ENCODE measurements at places on chromosomes 7 and 10.
A peak's percentile ranks its signal among the peaks of the same experiment; 100 is the strongest.

DNA sequence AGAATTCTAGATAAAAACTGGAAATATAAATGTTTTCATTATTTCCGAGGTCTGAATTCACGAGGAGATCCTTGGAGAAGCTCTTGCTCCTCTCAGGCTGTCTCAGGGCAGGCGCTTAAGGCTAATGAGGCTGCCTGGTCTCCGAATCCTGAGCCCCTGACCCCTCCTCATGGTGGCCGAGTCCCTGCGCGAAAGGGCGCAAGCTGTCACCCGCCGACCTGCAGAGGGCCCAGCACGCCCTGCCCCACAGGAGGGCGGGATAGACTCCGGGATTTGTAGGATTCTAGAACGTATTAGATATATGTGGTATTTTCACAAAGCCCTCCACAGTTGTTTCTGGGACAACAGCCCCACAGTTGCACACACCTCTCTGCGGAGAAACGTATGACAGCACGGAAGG is 284.1 kb downstream of the ABCA13 start:
- no peak for DNase-seq

DNA sequence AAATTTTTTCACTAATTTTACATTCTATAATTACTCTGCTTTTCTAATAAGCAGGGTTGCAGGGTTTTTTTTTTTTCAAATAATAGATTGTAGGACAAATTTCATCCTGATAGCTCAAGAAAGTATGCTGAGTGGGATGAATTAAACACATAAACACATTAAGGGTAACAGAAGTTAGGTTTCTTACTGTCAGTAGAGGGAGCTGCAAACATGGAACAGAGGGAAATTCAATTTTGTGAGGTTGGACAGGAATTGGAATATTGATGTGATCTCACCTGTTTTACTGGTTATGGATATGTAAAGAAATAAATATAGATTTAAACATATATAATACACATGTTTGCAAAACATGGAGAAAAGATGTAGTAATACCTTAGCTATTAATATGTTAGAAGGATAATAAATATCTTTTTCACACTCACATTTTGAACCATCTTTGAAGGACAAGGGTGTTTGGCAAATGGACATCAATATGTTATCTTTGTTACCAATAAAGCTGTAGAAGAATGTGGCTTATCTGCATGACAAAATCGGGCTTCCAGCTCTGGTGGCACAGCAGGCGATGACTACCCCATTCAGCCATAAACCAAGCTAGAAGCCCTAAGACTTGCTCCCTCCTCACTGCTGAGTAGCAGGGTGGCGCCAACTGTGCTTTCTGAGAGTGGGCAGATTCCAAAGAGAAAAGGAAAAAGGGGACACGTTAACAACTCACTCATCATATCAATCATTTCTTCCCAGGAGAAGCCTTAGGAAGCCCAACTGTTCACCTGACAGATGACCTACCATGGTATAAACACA is 1257.4 kb downstream of the GATA3 start:
- DNase-seq = no peak

- DNase-seq = no peak
These were observed 511.6 kb downstream of the CALN1 start for GRCh38 chr7:71900556-71900955.

DNA sequence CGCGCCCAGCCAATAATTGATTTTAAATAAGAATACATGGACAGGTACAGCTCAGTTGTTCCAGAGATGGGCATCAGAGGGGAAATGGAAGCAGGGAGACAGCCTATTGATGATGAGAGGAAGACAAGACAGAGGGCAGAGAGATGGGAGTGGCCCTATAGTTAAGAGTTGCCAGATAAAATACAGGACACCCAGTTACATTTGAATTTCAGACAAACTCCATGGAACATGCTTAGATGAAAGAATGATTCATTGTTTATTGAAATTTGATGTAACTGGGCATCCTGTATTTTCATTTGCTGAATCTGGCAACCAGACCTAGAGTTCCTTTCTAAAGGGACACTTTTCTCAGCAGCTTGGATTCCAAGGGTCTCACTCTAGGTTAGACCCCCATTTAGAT is 341.1 kb downstream of the FRMD4A start:
- no peak for DNase-seq

- no peak for DNase-seq
These were observed 69.4 kb downstream of the C1GALT1 start for GRCh38 chr7:7251742-7252141.

- DNase-seq = no peak
These were observed 89.9 kb upstream of the CAPZA2 start for GRCh38 chr7:116772423-116772863.

DNA sequence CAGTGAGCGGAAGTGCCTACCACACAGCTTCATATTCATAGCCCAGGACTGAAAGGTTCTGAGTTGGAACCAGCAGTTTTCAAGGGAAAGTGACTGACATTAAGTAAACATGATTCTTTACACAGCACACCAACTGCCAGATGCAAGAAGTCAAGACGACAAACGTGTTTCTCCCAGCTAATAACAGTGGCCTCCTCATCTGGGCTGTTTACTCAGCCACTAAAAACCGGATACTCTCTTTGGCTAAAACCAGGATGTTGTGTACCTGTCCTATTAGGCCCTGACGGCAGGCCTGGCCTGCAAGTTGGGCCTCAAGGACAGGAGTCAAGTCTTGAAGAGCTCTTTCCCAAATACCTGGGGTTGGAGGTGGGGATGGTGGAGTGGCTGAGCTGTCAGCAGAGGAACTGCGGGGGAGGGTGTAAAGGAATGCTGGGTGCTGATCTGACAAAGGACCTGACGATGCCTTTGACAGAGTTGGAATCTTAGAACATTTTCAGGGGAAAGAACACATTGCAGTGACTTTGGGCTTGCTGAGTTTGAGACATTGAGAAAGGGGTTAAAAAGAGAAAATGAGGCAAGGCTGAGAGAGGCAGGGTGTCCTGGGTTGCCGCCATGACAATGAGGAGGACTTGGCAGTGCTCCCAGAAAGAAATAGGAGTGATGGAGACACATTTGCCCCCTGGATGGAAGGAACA is 57.7 kb downstream of the STEAP1B start:
- DNase-seq = no peak

DNA sequence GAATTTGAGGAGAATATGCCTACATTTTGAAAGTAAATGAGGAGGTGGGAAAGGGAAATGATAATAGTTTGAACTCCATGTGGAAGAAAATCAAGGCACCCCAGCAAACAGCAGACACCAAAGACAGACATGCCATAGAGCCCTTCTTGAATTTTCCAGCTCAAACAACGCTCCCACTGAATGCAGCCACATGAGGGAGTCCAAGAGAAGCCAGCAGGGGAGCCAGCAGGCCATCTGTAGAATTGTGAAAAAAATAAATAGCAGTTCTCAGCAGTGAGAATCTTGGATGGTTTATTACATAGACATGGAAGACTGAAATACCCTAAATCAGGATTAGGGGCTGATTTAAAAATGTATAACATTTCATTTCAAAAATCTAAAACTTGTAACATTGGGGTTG is 1567.3 kb upstream of the LRRTM3 start:
- DNase-seq = no peak

DNA sequence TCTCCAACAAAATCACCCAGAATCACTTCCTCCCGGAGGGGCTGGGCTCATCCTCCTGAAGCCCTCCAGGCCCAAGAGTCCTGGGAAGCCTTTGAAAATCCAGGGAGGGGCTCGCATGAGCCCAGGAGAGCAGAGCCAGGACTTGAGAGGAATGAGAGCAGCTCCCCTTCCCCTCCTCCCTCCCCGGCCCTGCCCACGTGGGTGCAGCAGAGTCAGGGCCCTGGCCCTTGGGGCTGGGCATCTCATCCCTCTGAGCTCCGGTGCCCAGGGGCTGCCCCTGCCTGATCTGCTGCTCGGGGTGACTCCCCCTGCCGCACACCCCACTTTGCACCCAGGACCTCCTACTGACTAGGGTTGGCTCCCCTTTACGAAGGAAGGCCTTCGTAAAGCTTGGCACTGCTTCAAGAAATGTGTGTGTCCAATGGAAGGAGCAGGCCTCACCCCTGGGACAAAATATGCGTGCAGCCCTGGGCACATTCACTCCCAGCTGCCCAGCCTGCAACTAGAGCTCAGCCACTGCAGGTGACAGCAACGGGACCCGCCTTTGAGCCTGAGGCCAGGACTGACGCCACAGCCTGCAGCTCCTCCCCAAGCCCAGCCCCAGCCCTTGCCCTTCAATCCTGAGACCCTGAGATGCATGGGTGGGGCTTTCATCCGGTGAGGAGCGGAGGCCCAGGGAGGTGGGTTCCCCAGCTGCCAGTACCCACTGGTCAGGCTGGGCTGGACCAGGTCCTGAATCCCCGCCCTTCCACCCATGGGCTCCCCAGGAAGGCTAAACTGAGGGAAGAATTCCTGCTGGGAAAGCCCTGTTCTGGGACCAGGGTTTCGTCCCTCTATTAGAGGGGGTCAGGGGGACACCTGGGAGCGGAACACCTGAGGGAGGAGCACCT is 21.8 kb downstream of the PWWP2B start:
- no peak for DNase-seq

- DNase-seq = no peak
These were observed 87.0 kb downstream of the SGMS1 start for GRCh38 chr10:50536617-50537240.

GRCh38 chr10:99524050-99524666 is 8.6 kb upstream of the NKX2-3 start:
- DNase-seq = no peak

- DNase-seq = no peak
These were observed 25.7 kb upstream of the WAPL start for GRCh38 chr10:86547296-86547695.

- no peak for DNase-seq
These were observed 102.2 kb upstream of the DIP2C start for GRCh38 chr10:791639-792038.

DNA sequence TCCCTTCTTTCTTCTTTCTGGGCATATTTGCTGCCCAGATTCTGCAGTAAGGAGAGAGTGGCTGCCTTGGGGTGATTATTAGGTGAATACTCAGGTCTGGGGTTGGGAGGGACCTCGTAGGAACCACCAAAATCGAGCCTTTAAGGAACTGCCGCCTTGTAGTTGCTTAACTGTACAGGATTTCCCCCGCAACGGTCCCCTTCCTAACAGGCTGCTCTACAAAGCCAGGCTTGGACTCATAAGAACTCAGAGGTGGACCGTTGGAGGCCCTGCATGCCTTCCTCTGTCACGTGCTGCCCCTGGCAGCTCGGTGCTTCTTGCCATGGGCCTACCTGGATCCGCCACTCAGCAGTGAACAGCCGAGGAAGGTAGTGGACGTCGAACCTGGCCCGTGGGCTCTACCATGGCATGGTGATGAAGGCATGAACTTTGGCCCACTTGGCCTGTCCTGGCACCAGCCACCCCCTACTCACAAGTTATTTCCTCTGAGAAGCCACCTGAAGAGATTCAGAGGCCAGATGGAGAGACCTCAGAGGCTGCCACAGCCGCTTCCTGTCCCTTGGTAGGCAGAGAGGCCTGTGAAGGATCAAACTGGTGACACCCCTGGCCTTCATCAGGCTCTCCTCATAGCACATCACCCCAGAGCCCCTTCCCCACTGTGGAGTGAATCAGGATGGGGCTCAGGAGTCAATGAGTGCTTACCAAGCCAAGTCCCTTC is 54.6 kb downstream of the NOD1 start:
- DNase-seq = peak; percentile 62

DNA sequence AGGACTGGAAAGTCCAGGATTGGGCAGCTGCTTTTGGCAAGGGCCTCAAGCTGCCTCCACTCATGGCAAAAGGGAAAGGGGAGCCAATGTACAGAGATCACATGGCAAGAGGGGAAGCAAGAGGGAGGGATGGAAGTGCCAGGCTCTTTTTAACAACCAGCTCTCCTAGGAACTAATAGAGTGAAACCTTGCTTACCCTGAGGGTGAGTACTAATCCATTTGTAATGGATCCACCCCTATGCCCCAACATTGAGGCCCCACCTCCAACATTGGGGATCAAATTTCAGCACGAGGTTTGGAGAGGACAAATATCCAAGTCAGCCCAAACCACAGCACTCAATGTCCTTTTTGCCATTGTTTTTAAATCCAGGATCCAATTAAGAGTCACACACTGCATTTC is 12.5 kb downstream of the HABP2 start:
- no peak for DNase-seq

DNA sequence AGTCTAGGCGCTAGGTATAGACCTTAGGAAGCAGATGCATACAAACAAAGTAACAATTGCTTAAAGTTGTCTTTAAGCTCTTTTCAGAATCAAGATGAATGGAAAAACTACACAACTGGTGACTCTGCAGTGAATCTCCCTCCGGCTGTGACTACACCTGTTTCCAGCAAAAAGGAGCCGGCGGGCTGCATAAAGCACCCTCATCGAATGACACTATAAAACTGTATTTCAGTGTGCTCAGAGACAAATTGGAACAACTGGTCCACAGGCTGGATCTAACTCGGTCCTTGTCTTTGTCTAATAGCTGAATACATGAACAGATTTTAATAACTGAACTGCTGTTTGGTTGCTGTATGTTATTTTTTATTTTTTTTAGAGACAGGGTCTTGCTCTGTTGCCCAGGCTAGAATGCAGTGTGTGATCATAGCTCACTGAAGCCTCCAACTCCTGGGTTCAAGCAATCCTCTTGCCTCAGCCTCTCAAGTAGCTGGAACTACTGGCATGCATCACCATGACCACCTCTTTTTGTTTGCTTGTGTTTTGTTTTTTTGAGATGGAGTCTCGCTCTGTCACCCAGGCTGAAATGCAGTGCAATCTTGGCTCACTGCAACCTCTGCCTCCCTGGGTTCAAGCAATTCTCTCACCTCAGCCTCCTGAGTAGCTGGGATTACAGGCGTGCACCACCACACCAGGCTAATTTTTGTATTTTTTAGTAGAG is 64.2 kb upstream of the SVIL start:
- peak; percentile 27 for DNase-seq

- no peak for DNase-seq
These were observed 1.2 kb downstream of the AHCYL2 start for GRCh38 chr7:129225931-129226572.

DNA sequence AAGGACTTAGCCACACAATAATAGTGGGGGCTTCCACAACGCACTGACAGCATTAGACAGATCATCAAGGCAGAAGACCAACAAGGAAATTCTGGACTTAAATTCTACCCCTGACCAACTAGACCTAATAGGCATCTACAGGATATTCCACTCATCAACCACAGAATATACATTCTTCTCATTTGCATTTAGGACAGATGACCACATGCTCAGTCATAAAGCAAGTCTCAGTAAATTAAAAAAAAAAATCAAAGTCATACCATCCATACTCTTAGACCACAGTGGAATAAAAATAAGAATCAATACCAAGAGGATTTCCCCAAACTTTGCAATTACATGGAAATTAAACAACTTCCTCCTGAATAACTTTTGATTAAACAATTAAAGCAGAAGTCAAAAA is 155.9 kb downstream of the CDK14 start:
- no peak for DNase-seq

- no peak for DNase-seq
These were observed 34.2 kb upstream of the LAMB1 start for GRCh38 chr7:108037140-108037539.

GRCh38 chr10:103814105-103814504 is 41.3 kb downstream of the SH3PXD2A start:
- DNase-seq = no peak

GRCh38 chr7:90749262-90749661 is 153.1 kb downstream of the CDK14 start:
- no peak for DNase-seq

GRCh38 chr7:128378637-128379036 is 17.1 kb upstream of the PRRT4 start:
- DNase-seq = no peak
